ENCODE measurements at places on chromosomes 7 and 10. TPM values are rescaled to one million over a fixed set of nuclear protein-coding genes. Genes with fewer than 3 reads are reported as not detected.

DOCK1 gene
- total RNA-seq: 70.0 TPM

GRCh38 chr7:100169147-100169850, 882 bp upstream of the GAL3ST4 start:
- no peak overlapping the region for H3K27ac ChIP-seq
- H3K4me3 ChIP-seq: peak overlapping the region; percentile 76
- peaks cover 35% of the 10 kb centered on the region for H3K4me1 ChIP-seq
- H3K36me3 ChIP-seq: peaks cover 10% of the 10 kb centered on the region

DNA sequence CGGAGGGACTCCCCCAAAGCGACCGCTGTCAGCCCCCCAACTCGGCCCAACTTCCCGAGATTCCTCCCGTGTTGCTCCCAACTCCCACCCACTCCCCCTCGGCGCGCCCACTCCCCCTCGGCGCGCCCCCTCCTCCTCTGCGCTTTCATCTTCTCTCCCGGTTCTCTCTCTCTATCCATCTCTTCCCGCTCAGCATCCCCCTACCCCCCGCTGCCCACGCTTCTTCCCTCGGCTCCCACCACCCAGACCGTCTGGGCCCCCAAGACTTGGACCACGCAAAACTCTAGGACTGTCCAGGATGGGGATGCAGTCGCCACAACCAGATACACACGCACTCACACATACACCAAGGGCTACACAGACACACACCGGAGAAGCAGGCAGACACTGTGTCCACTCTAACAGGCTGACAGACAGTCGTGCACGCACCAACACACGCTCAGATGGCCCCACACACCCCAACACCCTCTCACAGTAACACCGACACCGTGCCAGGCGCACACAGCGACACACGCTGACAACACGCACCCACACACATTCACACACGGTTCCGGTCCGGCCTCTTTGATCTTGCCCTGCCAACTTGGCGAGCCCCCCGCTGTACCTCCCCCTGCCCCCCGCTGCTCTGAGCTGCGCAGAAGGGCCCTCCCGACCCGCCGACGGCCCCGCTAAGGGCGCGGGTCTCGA, 1.1 kb downstream of the GRID1 start:
- no peaks in the 10 kb centered on the region for H3K36me3 ChIP-seq
- no peak for DNase-seq
- H3K27ac ChIP-seq: no peak overlapping the region
- peaks cover 17% of the 10 kb centered on the region for H3K4me1 ChIP-seq
- peaks cover 88% of the 10 kb centered on the region for H3K27me3 ChIP-seq
- peak overlapping the region; percentile 59 for H3K4me3 ChIP-seq

FRMD4A gene
- total RNA-seq: 42.4 TPM

PHYHIPL gene
- total RNA-seq: 0.24 TPM

DNA sequence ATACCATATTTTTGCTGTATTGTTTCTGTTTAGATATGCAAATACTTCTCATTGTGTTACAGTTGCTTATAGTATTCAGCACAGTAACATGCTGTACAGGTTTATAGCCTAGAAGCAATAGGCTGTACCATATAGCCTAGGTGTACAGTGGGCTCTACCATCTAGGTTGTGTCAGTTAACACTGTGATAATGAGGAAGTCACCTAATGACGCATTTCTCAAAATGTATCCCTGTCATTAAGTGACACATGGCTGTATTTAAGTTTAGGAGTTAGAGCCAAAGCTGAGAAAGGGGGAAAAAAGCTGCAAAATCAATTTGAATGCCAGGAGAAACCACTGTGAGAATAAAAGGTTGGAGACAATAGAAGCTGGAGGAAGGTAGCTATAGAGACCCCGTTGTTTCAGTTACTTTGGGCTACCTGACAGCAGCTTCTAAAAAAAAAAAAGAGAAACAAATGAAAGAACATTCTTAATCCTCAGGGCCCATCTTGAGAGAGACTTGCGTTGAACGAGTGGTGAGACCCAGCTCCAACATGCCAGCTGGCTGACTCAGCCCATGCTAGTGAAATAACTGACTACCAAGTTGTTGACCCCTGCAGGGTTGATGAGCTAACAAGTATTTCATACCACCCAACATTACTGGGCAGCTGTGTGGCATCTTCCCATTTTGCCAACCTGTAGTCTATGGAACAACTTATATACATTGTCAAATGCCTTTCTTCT, 8.7 kb downstream of the STARD3NL start:
- no peak overlapping the region for H3K27ac ChIP-seq
- no peak for DNase-seq
- no peaks in the 10 kb centered on the region for H3K27me3 ChIP-seq
- peaks cover 14% of the 10 kb centered on the region for H3K4me1 ChIP-seq

- peak overlapping the region; percentile 2 for H3K27ac ChIP-seq
- H3K27me3 ChIP-seq: peaks cover 10% of the 10 kb centered on the region
- H3K36me3 ChIP-seq: no peaks in the 10 kb centered on the region
- no peak for DNase-seq
Measured at GRCh38 chr7:95545007-95545615, 51.2 kb downstream of the PDK4 start.

WEE2 gene
- total RNA-seq: not detected

DNA sequence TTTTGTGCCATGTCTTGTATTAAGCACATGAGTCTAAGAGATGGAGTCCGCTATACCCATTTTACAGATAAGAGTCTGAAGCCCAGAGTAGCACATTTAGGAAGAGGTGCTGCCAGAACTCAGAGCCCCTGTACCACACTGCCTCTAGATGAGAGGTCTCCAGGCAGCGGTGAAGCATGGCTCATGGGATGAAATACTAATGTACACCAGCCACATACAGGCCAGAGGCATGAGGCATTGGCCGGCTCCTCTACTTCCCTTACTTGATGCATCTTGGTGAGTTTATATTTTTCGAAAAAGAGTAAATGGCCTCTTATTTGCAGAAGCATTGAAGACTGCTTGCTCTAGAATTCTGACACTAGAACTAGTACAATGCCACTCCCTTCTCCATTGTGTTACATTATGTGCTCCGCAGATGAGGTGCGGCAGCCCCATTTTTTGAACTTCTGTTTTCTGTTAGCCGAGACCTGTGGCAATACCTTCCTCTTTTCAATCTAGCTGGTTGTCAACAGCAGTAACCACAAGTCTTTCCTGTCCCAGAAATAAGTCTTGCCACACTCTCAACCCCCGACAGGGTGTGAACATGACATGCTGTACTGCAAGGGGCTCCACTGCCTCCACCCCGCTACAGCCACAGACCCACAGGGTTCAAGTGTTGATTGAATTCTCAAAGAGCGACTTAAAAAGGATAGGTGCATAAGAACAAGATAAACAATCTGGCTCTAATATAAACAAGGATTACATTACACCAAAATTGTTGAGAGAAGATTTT, 145.3 kb downstream of the CELF2 start:
- H3K4me1 ChIP-seq: peaks cover 23% of the 10 kb centered on the region
- no peak overlapping the region for H3K27ac ChIP-seq
- no peak for DNase-seq
- peaks cover 6% of the 10 kb centered on the region for H3K36me3 ChIP-seq
- H3K27me3 ChIP-seq: peaks cover 58% of the 10 kb centered on the region
- H3K4me3 ChIP-seq: no peak overlapping the region

- no peaks in the 10 kb centered on the region for H3K27me3 ChIP-seq
- H3K27ac ChIP-seq: peak overlapping the region; percentile 95
- no peak overlapping the region for H3K4me3 ChIP-seq
- H3K36me3 ChIP-seq: no peaks in the 10 kb centered on the region
Measured at GRCh38 chr10:61628875-61629513, 33.7 kb upstream of the CABCOCO1 start.

DNA sequence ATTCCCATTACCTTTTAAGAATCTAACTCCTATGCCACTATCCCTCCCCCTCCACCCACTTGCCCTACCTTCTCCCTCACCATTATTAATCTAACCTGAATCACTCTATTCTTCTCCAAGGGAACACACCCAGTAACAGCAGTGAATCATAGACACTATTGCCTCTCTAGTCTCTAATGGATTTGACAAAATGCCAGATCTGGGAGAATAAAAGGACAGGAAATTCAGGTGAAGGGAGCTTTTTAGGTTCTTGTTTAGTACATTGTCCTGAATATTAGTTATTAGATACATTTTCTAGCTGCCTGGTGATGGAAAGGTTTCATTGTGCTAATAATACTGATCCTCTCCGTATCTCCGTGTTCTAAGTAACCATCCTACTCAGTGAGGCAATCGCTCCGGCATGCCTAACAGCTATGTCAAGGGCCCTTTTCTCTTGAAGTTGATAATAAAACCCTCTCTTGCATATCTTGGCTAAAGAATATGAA, 4.1 kb upstream of the SFR1 start:
- no peak for DNase-seq
- peaks cover 40% of the 10 kb centered on the region for H3K4me1 ChIP-seq
- no peak overlapping the region for H3K4me3 ChIP-seq
- no peaks in the 10 kb centered on the region for H3K36me3 ChIP-seq
- H3K27ac ChIP-seq: peak overlapping the region; percentile 4

- peak overlapping the region; percentile 27 for H3K4me3 ChIP-seq
- H3K27me3 ChIP-seq: peaks cover 58% of the 10 kb centered on the region
Measured at GRCh38 chr7:37921876-37922275, 1.4 kb downstream of the EPDR1 start.

EXOC4 gene
- 111 TPM for total RNA-seq

- H3K36me3 ChIP-seq: peaks cover 12% of the 10 kb centered on the region
- DNase-seq: no peak
- H3K4me3 ChIP-seq: peak overlapping the region; percentile 92
- peaks cover 53% of the 10 kb centered on the region for H3K4me1 ChIP-seq
- no peaks in the 10 kb centered on the region for H3K27me3 ChIP-seq
Measured at GRCh38 chr7:44883961-44884620, 1.2 kb downstream of the PURB start.

DNA sequence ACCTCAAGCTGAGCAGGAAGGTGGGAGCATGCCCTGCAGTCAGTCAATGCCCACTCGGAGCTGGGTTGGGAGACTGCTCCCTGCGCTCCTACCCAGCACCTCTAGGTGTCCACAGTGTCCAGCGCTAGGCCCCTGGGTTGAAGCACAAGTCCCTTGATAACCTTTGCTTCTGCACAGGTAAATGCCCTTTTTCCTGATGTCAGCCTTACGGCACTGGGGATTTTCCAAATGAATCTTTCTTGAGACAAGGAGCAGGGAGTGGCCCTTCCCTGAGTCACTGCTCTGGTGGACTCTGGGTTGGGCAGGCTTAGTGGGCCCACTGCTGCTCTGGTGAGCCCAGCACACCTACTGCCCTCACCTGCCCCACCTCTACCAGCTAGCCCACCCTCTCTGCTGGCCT, 61.9 kb upstream of the OPN4 start:
- no peak for DNase-seq
- H3K4me1 ChIP-seq: no peaks in the 10 kb centered on the region
- H3K27me3 ChIP-seq: no peaks in the 10 kb centered on the region
- H3K27ac ChIP-seq: no peak overlapping the region

DUSP5 gene
- 14.8 TPM for total RNA-seq

DNA sequence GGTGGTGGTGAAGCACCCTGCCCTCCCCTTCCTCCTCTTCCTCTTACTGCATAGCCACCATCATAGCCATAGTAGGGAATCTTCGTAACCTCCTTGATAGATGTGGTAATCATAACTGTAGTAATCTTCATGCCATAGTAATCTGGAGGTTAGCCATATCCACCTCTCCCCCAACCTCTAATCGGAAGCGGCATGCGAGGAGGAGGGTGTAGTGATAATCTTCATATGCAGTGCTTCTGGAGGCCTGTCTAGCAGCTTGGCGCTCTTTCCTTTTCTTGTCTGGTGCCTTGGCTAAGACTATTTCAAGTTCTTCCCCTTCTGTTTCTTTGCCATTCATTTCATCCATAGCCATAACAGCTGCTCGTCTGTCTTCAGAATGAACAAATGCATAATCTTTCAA, 90.9 kb downstream of the MLLT10 start:
- no peak for DNase-seq
- peaks cover 35% of the 10 kb centered on the region for H3K4me1 ChIP-seq
- H3K27me3 ChIP-seq: no peaks in the 10 kb centered on the region
- H3K4me3 ChIP-seq: no peak overlapping the region
- peaks cover 26% of the 10 kb centered on the region for H3K36me3 ChIP-seq
- H3K27ac ChIP-seq: peak overlapping the region; percentile 71

- H3K4me3 ChIP-seq: no peak overlapping the region
- peaks cover 44% of the 10 kb centered on the region for H3K4me1 ChIP-seq
- peaks cover 8% of the 10 kb centered on the region for H3K36me3 ChIP-seq
- no peaks in the 10 kb centered on the region for H3K27me3 ChIP-seq
- no peak for DNase-seq
Measured at GRCh38 chr7:12769444-12769843, 82.0 kb downstream of the ARL4A start.

PPP1R17 gene
- total RNA-seq: not detected

- no peak overlapping the region for H3K4me3 ChIP-seq
- no peak overlapping the region for H3K27ac ChIP-seq
- H3K36me3 ChIP-seq: no peaks in the 10 kb centered on the region
- H3K4me1 ChIP-seq: peaks cover 9% of the 10 kb centered on the region
Measured at GRCh38 chr7:112665709-112666108, 124.5 kb downstream of the TMEM168 start.

HOXA3 gene
- total RNA-seq: 197 TPM

- peak overlapping the region; percentile 85 for H3K27ac ChIP-seq
- no peak for DNase-seq
- H3K36me3 ChIP-seq: no peaks in the 10 kb centered on the region
- peaks cover 46% of the 10 kb centered on the region for H3K4me1 ChIP-seq
Measured at GRCh38 chr10:73889014-73889413, 14.7 kb upstream of the CAMK2G start.

All from mesothelial cell of epicardium (in vitro differentiated cells).